GM12878 (cell line): ENCODE measurements at places on chromosomes 11 and 22. TPM values are rescaled to one million over a fixed set of nuclear protein-coding genes. Genes with fewer than 3 reads are reported as not detected.

DNA sequence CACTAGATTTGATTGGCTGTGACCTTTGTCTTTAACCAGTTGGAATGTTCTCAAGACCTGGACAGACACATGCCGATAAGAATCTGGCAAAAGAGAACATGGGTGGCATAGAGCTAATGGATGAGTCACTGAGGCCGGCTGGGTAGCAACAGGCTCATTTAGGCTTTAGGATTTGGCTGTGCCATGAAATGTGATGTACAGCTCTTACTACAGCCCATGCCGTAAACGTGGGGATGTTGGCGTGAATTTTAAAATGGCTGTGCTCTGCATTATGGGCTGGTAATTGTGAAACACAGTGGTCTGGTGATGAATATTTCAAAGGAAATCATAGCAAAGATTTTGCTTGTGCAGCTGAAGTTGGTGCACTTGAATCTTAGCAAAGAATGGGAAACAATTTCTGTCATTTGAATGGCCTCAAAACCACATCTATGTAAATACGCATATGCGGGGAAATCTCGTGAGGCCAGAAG lies 332.4 kb downstream of the TBC1D22A start:
- H3K27me3 ChIP-seq, result no peaks in the 10 kb centered on the region
- no peak overlapping the region for H3K27ac ChIP-seq
- DNase-seq, result no peak
- no peaks in the 10 kb centered on the region; the same call in 1 of the 2 replicates for H3K36me3 ChIP-seq
- H3K4me1 ChIP-seq, result no peaks in the 10 kb centered on the region

GRCh38 chr22:48782326-48782725 lies 1045.3 kb downstream of the BRD1 start:
- no peak for DNase-seq
- no peaks in the 10 kb centered on the region for H3K4me1 ChIP-seq
- no peak overlapping the region for H3K27ac ChIP-seq

- H3K36me3 ChIP-seq, result no peaks in the 10 kb centered on the region
- no peak overlapping the region for H3K27ac ChIP-seq
- H3K4me3 ChIP-seq, result no peak overlapping the region
- H3K27me3 ChIP-seq, result peaks cover 4% of the 10 kb centered on the region
Observed at GRCh38 chr11:122775675-122776271, 62.5 kb upstream of the CRTAM start.

DNA sequence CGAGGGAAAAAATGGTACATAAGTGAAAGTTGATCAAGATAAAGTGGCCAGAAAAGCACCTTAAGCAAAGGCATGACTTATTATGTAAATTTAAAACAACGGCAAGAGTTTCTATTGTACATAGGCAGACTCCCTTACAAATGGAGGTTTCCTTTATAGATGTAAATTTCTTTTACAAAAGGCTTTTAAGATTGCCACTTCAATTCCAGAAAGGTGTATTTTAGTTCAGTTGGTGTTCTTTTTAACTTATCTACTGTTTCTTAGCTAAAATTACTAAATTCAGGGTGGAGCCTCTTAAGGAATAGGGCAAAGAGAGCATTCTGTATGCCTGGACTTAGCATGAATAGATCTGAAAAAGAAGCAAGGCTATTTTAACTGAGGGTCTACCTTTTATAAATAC lies 24.9 kb upstream of the GNAZ start:
- no peaks in the 10 kb centered on the region for H3K36me3 ChIP-seq
- no peak overlapping the region for H3K4me3 ChIP-seq
- H3K4me1 ChIP-seq, result no peaks in the 10 kb centered on the region

Gene SYTL2
- 0.31 and 0.40 TPM in 2 replicates for total RNA-seq

DNA sequence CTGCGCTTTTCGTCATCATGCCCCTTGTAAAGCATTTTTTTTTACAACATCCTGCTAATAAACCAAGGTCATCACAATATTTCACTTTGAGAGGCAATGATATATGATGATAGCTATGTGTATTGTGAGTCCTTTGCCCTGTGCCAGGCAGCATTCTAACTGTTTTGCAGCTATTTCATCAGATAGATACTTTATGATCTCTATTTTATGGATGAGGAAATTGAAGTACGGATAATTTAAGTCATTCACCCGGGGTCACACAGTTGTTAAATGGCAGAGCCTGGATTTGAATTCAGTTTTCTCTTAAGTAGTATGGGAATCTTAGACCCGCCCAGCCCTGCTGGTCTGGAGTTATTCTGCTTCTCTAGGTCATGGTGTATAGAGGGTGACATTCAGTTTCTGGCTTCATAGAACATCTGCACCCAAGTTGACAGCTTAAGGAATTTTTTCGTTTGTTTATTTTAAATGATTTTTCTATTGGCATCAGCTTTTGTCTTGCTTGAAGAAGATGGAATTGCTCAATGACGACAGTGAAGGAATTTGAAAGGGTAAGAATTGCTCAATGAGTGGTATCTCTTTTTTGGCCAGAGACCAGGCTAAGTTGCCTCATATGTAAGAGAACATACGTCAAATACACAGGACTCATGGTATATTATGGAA lies 926 bp downstream of the PRR5L start:
- H3K27ac ChIP-seq, result no peak overlapping the region
- H3K36me3 ChIP-seq, result no peaks in the 10 kb centered on the region
- no peak overlapping the region for H3K4me3 ChIP-seq

Gene FOLR1
- not detected in 2 replicates for total RNA-seq
